Sigmoid colon (tissue), 7 donors: ENCODE measurements at places on chromosomes 4 and X. TPM values are rescaled to one million over a fixed set of nuclear protein-coding genes. Genes with fewer than 3 reads are reported as not detected.

DNA sequence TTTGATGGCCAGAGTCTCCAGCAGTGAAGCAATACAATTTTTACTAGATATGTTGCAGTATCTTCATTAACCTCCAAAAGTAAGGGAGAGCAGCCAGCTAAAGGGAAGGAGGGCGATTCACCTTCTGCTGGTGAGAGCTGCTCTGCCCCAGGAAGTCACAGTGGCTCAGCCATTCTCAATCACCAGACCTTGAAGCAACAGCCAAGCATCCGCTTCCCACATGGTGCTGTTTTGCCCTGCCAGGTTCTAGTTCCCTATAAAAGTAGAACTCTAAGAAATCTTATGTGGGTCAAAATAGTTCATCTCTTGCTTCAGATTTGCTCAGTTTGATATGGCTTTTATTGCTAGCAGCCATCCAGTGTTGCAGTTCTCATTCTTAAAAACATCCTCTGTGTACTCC is 166.8 kb downstream of the STIM2 start:
- no peak overlapping the region for H3K27ac ChIP-seq
- no peaks in the 10 kb centered on the region for H3K36me3 ChIP-seq
- DNase-seq: no peak

DNA sequence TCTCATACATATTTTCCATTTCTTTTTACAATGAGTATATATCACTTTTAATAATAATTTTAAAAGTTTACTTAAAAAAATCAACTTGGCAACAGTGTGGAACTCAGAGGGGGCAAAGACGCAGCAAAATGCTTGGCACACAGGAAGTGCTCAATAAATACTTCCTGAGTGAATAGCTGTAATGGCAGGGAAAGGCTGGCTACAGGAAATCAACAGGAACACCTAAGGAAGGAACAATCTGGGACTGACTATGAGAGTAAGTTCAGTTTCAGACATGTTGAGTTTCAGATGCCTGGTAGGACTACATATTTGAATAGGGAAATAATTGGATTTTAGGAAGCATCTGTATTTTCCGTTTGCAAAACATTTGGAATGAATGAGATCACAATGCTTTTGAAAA is 137.6 kb downstream of the SCLT1 start:
- no peak for DNase-seq
- no peaks in the 10 kb centered on the region for H3K27me3 ChIP-seq
- H3K4me1 ChIP-seq: no peaks in the 10 kb centered on the region
- no peaks in the 10 kb centered on the region for H3K36me3 ChIP-seq
- no peak overlapping the region for H3K4me3 ChIP-seq
- H3K27ac ChIP-seq: no peak overlapping the region

- H3K36me3 ChIP-seq: no peaks in the 10 kb centered on the region
- H3K4me1 ChIP-seq: no peaks in the 10 kb centered on the region
- DNase-seq: no peak
- no peaks in the 10 kb centered on the region for H3K27me3 ChIP-seq
These were observed 526.0 kb downstream of the TLL1 start for GRCh38 chr4:166399021-166399420.

DNA sequence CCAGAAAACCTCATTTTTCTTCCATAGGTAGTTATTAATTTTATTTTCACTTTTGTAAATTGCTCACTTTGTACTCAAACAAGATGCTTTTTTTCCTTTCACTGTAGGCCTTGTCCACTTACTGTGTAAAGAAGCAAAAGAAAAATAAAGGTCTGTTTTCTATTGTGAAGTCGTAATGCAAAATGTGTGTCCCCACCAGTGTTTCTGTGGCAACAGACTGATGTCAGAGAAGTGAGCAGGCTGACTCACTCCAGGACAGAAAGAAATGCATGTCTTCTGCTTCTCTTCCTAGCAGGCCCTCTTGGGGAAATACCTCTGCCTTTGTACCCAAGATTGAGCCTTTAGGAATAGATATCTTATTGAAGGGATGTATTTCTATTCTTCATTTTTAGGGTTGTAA is 30.3 kb downstream of the INPP4B start:
- H3K27me3 ChIP-seq: no peaks in the 10 kb centered on the region
- no peaks in the 10 kb centered on the region for H3K36me3 ChIP-seq
- H3K4me1 ChIP-seq: no peaks in the 10 kb centered on the region
- DNase-seq: no peak

PAGE4 gene
- total RNA-seq: not detected

DNA sequence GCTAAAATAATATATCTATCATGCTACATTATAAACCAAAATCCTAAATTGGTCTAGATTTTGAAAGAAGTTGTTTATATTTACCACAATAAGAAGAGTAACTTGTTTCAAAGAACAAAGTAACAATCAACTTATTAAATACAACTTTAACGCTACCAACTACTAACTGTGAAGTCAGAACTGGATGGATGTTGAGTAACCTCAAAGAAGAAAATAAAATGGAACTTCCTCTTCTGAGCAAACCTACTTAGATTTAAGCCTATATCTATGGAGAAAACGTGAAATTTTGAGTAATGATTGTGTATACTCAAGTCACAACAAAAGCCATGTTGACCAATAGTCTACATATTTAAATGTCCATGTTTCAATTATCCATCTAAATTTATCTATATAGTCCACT is 25.7 kb downstream of the SH3RF1 start:
- H3K36me3 ChIP-seq: no peaks in the 10 kb centered on the region
- no peaks in the 10 kb centered on the region for H3K27me3 ChIP-seq
- no peak for DNase-seq
- no peak overlapping the region for H3K27ac ChIP-seq
- H3K4me3 ChIP-seq: no peak overlapping the region

DNA sequence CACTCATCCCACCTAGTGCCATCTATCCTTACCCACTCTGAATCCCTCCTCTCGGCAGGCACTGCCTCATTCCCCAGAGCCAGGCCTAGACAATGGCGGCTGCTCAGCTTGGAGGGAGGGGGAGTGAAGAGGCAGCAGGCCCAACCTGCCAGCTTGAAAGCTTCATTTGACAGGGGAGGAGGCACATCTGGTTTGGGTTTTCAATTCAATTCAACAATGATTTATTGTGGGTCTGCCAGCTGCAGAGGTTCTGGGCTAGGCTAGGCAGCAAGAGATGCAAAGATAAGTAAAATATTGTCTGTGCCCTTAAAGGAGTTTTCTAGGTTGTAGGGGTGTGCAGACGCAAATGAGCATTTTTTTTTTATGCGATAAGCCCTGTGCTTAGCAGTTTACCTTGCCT is 58.5 kb downstream of the RTL9 start:
- DNase-seq: no peak
- H3K4me3 ChIP-seq: no peak overlapping the region
- no peak overlapping the region for H3K27ac ChIP-seq
- no peaks in the 10 kb centered on the region for H3K36me3 ChIP-seq
- no peaks in the 10 kb centered on the region for H3K27me3 ChIP-seq

- DNase-seq: peak; percentile 75
- peaks cover 36% of the 10 kb centered on the region for H3K4me1 ChIP-seq
- peak overlapping the region; percentile 52 for H3K27ac ChIP-seq
These were observed 65.2 kb upstream of the LNX1 start for GRCh38 chr4:53656421-53656981.

ACTRT1 gene
- total RNA-seq: not detected

DNA sequence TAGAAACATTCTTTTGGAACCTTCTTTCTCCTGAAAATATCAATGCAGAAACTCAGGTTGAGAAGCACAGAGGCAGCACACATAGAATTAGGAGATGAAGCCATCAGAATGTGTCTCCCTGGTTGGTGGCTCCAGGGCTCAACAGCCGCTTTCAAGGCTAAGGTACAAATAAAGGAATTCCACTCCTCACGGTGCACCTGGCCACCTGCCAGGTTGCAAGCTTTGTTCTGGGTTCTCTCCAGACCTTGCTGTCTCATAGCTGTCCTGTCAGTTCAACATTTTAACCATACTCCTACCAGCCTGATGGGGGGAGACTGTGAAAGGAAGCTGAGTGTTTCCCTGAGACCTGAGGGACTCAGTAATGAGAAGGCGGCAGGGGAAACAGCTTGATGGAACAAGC is 96.3 kb upstream of the HPF1 start:
- no peaks in the 10 kb centered on the region for H3K27me3 ChIP-seq
- no peak overlapping the region for H3K4me3 ChIP-seq
- H3K4me1 ChIP-seq: no peaks in the 10 kb centered on the region
- no peak overlapping the region for H3K27ac ChIP-seq

DNA sequence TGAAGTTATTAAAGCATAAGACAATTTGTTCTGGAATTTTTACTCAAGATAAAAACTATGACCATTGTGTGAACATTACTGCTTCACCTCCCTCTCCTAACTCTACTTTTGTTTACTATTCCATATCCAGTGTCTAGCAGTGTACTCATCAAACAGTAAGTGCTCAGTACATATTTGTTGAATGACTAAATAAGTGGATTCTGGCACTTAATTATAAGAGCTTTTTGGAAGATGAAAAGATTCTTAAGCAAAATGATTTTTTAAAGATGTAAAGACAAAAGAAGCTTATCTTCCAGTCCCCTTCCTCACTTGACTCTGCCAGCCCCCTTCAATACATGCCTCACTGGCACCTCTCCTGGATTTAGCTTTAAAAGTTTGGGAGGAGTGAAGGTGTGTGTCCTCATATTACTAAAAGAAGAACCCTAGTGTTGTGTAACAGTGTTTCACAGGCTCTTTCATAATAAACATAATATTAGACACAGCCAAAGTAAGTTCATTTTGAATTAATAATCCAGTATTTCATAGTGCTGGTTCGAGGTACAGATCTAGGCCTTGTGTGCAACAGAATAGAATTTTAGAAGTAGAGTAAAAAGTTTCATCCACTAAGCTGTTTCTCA is 53.0 kb downstream of the GAB1 start:
- peaks cover 89% of the 10 kb centered on the region for H3K4me1 ChIP-seq
- DNase-seq: no peak
- H3K36me3 ChIP-seq: no peaks in the 10 kb centered on the region

DNA sequence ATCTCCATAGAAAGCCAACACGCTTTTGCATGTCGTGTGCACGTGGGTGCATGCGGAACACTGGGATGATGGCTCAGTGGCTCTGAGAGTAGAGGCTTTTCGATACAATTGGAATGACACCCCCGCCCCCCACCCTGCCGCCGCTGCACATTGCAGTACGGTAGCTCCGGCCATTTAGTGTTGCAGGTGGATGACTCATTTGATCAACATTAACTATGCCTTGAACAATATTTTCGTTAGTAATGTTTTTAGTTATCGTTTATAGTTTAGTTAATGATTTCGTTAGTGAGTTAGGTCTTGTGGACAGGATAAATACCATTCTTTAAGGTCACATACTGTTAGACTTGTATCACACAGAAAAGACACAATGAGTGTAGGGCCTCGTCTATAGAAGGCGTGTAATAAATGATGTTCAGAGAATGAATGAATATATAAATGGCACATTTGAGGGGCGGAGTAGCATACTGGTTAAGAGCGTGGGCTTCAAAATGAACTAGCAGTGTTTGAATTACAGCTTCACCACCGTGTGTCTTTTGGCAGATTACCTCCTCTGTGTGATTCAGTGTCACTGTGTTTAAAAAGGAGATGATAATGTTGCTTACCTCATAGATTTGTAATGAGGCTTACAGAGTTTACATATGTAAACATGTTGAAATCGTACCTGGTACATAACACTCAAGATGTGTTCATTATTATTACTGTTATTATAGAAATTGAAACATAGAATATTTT is 67.2 kb upstream of the TENM3 start:
- no peaks in the 10 kb centered on the region for H3K36me3 ChIP-seq
- no peak for DNase-seq
- H3K27me3 ChIP-seq: no peaks in the 10 kb centered on the region
- H3K4me3 ChIP-seq: no peak overlapping the region

DNA sequence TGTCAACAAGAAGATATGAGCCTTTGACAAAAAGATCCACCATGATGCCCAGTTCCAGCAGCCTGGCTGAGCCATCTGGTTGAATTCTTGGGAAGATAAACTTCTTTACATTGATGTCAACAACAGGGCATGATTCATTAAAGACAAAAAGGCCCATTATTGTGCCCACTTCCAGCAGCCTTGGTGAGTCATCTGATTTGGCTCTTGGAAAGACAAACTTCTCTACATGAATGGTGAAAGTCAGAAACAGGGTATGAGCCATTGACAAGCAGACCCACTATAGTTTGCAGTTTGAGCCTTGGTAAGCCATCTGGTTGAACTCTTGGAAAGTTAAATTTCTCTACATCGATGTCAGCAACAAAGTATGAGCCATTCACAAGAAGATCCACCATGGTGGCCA is 4.1 kb upstream of the CSF2RA start:
- no peaks in the 10 kb centered on the region for H3K27me3 ChIP-seq
- H3K4me1 ChIP-seq: no peaks in the 10 kb centered on the region
- H3K27ac ChIP-seq: no peak overlapping the region
- H3K4me3 ChIP-seq: no peak overlapping the region
- no peak for DNase-seq

DNA sequence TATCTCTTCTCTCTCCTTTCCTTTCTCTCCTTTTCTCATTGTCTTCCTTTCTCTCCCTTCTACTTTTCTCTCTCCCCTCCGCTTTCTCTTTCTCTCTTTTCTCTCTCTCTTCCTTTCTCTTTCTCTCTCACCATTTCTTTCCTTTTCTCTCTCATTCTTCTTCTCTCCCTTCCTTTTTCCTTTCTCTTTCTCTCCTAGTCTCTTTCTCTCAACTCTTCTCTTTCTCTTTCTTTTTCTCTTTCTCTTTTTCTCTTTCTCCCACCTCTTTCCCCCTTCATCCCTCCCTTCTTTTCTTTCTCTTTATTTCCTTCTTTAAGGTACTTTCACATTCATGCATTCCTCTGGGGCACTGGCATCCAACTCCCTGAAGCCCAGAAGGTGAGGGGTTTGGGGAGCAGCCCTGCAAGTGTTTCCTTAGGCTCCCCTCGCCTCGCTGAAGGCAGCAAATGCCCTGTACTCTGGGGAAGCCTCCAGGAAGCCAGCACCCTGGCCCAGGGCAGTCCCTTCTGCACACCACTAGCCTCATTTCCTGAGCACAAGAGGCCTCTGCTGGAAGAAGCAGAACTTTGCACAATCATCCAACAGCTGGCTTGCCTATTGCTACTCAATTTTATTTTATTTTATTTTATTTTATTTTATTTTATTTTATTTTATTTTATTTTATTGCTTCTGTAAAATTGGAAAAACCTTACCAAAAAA is 124.2 kb downstream of the NFKB1 start:
- H3K36me3 ChIP-seq: no peaks in the 10 kb centered on the region
- no peak overlapping the region for H3K27ac ChIP-seq
- H3K27me3 ChIP-seq: no peaks in the 10 kb centered on the region
- peaks cover 7% of the 10 kb centered on the region for H3K4me1 ChIP-seq
- DNase-seq: no peak

- no peak overlapping the region for H3K27ac ChIP-seq
- no peak overlapping the region for H3K4me3 ChIP-seq
- no peak for DNase-seq
These were observed 67.2 kb downstream of the TBC1D9 start for GRCh38 chr4:140688711-140689598.

GPC3 gene
- total RNA-seq: 31.4 TPM

DNA sequence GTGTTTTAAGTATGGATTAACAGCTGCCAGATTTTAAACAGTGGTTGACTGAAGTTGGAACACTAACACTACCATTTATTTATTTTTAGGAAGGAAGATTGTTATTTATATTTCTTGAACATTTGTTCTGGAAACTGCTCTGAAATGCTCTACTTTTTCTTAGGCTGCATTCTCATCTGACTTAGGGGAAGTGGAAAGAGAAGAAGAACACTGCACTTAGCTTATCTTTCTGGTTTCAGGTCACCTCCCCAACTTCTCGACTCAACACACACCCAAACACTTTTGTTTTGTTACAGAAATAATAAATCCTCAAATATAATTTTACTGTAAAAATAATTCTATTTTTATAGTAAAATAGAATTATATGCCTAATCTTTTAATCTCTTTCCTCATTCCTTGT is 18.6 kb downstream of the BLTP1 start:
- no peak for DNase-seq
- H3K27ac ChIP-seq: no peak overlapping the region
- no peak overlapping the region for H3K4me3 ChIP-seq
- peaks cover 17% of the 10 kb centered on the region for H3K4me1 ChIP-seq
